Tibial nerve (tissue), 4 donors: ENCODE measurements at places on chromosomes 16 and 17. TPM values are rescaled to one million over a fixed set of nuclear protein-coding genes. Genes with fewer than 3 reads are reported as not detected.

- peaks cover 29% of the 10 kb centered on the region for H3K4me1 ChIP-seq
- H3K27ac ChIP-seq: no peak overlapping the region
- DNase-seq: no peak
- H3K27me3 ChIP-seq: no peaks in the 10 kb centered on the region
Observed at GRCh38 chr17:76368545-76368944, 14.8 kb upstream of the PRPSAP1 start.

- H3K4me3 ChIP-seq: peak overlapping the region; percentile 80
- no peaks in the 10 kb centered on the region for H3K27me3 ChIP-seq
- DNase-seq: no peak
- H3K4me1 ChIP-seq: peaks cover 22% of the 10 kb centered on the region
Observed at GRCh38 chr17:7613769-7614424, 800 bp downstream of the FXR2 start.

DNA sequence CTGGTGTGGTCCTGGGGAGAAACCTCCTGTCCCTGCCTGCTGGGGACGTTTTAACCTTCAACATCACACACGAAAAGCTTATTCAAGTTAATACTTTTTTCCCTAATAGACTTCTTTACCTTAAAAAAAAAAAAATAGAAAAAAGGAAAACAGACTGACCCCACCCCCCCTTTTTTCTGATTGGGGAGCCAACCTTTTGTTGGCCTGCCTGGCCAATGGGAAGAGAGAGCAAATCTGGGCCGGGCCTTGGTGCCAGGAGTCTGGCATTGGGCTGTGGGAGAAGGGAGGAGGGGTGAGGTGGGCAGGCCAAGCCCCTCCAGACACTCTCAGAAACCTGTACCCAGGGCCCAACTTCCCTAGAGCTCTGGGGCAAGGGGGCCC is 3.0 kb downstream of the CBX8 start:
- no peak overlapping the region for H3K4me3 ChIP-seq
- H3K27me3 ChIP-seq: peaks cover 74% of the 10 kb centered on the region
- H3K27ac ChIP-seq: no peak overlapping the region

DNA sequence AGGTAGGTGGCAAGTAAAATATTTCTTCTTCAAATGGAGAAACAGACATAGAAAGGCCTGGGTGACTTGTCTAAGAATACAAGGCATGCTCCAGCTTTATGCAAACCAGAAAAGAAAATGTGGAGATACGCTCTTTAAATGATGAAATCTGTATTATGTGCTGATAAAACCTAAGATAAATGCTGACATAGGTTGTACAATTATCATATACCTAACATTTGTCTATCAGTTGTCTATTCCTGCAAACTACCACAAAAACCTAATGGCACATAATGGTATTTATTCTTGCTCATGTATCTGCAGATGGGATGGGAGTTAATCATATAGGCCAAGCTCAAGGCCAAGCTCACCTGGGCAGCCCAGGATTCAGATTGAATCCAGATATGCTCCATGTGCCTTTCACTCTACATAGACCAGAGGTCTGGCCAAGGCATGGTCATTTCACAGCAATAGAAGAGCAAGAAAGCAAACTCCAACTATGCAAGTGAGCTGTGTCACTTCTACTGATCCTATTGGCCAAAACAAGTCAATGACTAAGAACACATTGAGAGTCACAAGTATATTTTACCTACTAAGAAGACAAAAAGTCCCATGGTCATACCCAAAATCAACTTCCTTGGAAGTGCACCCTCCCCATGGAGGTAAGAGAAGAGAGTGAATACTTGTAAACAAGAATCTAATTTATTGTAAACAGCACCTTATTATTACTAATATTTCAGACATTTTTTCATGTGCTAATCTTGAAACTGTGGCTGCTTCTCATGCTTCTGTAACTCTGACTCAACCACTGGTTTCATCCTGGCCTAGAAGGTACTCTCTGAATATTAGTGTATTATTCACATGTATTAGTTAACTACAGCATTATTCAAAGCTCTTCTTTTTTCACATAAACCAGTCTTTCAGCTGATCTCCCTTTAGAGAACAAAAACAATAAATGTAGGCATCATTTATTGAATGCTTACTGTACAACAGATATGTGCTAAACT is 270.7 kb upstream of the SOX9 start:
- H3K27ac ChIP-seq: no peak overlapping the region
- no peaks in the 10 kb centered on the region for H3K27me3 ChIP-seq
- H3K4me3 ChIP-seq: no peak overlapping the region
- no peak for DNase-seq
- no peaks in the 10 kb centered on the region for H3K4me1 ChIP-seq
- no peaks in the 10 kb centered on the region for H3K36me3 ChIP-seq

DNA sequence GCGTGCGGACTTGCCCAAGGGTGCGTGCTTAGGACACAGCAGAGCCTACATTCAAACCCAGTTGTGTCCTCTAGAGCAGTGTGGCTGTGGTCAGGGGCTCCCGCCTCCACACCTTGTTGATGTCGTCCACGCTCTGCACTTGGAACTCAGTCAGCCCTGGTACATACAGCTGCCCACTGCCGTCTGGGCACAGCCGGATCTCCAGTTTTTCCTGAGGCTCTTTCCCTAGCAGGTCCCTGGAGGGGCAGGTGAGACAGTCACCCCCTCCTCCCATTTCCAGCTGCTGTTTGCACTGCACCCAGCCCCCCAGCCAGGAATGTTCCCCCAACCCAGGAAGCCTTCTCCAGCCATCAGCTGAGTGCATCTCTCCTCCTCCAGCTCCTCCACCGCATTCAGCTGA is 25.7 kb downstream of the KATNB1 start:
- H3K27ac ChIP-seq: no peak overlapping the region
- peaks cover 3% of the 10 kb centered on the region for H3K4me1 ChIP-seq
- no peaks in the 10 kb centered on the region for H3K36me3 ChIP-seq
- DNase-seq: no peak
- no peak overlapping the region for H3K4me3 ChIP-seq

DNA sequence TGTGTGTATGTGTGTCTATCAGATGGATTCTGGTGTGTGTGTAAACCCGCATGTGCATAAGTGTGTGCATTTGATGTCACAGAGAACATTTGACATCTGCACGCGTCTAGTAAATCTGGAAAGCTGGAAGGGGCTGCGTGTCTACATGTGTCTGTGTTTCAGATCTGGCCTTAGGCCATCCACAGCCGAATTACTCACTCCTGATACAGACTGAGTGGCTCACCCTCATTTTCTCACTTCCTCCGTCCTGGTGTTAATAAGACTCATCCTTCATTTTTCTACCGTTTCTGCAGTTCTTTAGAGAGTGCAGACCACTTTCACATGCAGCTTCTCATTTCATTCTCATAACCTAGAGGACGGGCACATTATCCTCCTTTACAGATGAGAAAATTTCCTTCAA is 491.6 kb downstream of the CDH13 start:
- no peaks in the 10 kb centered on the region for H3K27me3 ChIP-seq
- H3K4me3 ChIP-seq: no peak overlapping the region
- no peak overlapping the region for H3K27ac ChIP-seq
- H3K4me1 ChIP-seq: no peaks in the 10 kb centered on the region
- no peaks in the 10 kb centered on the region for H3K36me3 ChIP-seq
- no peak for DNase-seq

DNA sequence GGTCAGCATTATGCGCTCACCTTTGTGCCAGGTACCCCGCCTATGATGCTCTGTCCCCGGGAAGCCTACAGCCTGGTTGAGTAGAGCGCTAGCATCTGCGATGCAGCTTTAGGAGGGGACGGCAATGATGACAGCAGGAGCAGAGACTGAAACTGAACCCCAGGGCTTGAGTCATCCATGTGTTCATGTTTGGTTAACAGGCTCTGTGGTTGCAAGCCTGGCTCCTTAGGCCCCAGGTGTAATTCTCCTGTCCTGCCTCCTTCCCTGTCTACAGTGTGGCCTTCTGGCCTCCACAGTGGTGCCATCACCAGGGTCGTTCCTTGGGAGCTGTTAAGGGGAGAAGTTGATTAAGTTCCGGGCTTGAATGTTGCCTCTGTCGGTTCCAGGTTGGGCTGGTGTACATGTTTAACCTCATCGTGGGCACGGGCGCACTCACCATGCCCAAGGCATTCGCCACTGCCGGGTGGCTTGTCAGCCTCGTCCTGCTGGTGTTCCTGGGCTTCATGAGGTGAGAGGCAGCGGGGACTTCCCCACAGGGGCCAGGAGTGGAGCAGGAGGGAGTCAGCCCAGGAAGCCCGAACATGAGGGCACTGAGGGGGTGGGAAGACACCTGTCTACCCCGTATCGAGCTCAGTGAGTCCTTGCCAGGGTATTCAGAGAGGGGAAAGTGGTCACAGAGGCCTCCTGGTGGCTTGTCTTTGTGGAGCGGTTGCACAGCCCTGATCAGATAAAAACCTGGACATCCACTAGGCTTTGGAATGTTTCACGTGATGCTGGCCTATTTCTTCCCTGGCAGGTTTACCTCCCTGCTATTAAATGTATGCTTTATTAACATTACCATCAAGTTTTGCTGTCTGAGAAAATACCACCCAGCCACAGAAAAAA is 9.2 kb upstream of the NAT9 start:
- H3K36me3 ChIP-seq: no peaks in the 10 kb centered on the region
- H3K4me3 ChIP-seq: no peak overlapping the region
- H3K27ac ChIP-seq: no peak overlapping the region
- DNase-seq: no peak

- no peaks in the 10 kb centered on the region for H3K4me1 ChIP-seq
- no peaks in the 10 kb centered on the region for H3K36me3 ChIP-seq
- no peak for DNase-seq
- H3K27ac ChIP-seq: no peak overlapping the region
Observed at GRCh38 chr16:73151225-73151624, 103.3 kb upstream of the ZFHX3 start.

GRCh38 chr16:75922250-75922649 is 196.0 kb upstream of the CPHXL start:
- no peak overlapping the region for H3K27ac ChIP-seq
- H3K4me3 ChIP-seq: no peak overlapping the region
- no peaks in the 10 kb centered on the region for H3K27me3 ChIP-seq
- no peaks in the 10 kb centered on the region for H3K36me3 ChIP-seq

- peaks cover 29% of the 10 kb centered on the region for H3K4me1 ChIP-seq
- no peaks in the 10 kb centered on the region for H3K27me3 ChIP-seq
- H3K36me3 ChIP-seq: peaks cover 9% of the 10 kb centered on the region
- no peak for DNase-seq
- H3K4me3 ChIP-seq: no peak overlapping the region
- H3K27ac ChIP-seq: no peak overlapping the region
Observed at GRCh38 chr17:42783062-42783790, 2.8 kb downstream of the WNK4 start.

DNA sequence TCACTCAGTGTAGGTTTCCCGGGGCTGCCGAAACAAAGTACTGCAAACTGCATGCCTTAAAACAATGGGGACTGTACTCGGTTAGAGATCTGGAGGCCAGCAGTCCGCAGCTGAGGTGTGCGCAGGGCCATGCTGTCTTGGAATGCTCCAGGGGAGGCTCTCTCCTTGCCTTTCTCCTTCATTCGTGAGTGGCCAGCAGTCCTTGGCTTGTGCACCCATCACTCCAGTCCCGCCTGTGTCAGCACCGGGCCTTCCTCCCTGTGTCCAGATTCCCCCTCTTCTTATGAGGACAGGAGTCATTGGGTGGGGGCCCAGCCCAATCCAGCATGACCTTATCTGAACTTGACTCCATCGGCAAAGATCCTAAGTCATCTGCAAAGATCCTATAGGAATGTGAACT is 43.4 kb downstream of the COX4I1 start:
- no peak overlapping the region for H3K27ac ChIP-seq
- H3K36me3 ChIP-seq: no peaks in the 10 kb centered on the region
- H3K4me1 ChIP-seq: no peaks in the 10 kb centered on the region
- DNase-seq: no peak
- H3K4me3 ChIP-seq: no peak overlapping the region
- H3K27me3 ChIP-seq: no peaks in the 10 kb centered on the region

GRCh38 chr17:42819939-42820535 is 4.0 kb downstream of the BECN1 start:
- peaks cover 13% of the 10 kb centered on the region for H3K36me3 ChIP-seq
- H3K4me1 ChIP-seq: no peaks in the 10 kb centered on the region
- no peak for DNase-seq
- H3K27ac ChIP-seq: no peak overlapping the region
- H3K4me3 ChIP-seq: no peak overlapping the region

GRCh38 chr16:11123666-11124065 is 132.3 kb downstream of the SOCS1 start:
- peaks cover 13% of the 10 kb centered on the region for H3K4me1 ChIP-seq
- no peaks in the 10 kb centered on the region for H3K36me3 ChIP-seq
- H3K27ac ChIP-seq: no peak overlapping the region
- no peak overlapping the region for H3K4me3 ChIP-seq

DNA sequence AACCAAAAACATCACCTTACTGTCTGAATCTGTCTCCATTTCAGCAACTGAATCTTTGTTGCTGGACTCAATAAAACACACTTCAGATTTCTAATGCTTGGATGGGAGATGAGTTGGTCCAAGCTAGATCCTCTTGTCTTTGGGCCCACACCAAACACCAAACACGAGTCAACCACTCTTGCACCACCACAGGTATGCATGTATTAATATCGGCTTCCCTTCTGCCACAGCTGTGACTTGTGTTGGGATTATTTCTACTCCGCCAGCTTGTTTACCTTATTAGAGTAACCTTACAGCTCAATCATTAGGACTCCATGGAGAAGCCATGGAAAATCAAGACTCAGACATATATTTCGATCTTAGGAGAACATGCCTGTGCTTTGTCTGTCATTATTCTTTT is 49.9 kb downstream of the XYLT1 start:
- H3K36me3 ChIP-seq: no peaks in the 10 kb centered on the region
- no peak overlapping the region for H3K27ac ChIP-seq
- no peak for DNase-seq
- H3K27me3 ChIP-seq: no peaks in the 10 kb centered on the region
- H3K4me1 ChIP-seq: peaks cover 11% of the 10 kb centered on the region

GRCh38 chr17:50412188-50412732 is 13.8 kb upstream of the ACSF2 start:
- no peaks in the 10 kb centered on the region for H3K27me3 ChIP-seq
- DNase-seq: no peak
- no peak overlapping the region for H3K4me3 ChIP-seq
- H3K27ac ChIP-seq: no peak overlapping the region
- H3K4me1 ChIP-seq: no peaks in the 10 kb centered on the region
- H3K36me3 ChIP-seq: no peaks in the 10 kb centered on the region

DNA sequence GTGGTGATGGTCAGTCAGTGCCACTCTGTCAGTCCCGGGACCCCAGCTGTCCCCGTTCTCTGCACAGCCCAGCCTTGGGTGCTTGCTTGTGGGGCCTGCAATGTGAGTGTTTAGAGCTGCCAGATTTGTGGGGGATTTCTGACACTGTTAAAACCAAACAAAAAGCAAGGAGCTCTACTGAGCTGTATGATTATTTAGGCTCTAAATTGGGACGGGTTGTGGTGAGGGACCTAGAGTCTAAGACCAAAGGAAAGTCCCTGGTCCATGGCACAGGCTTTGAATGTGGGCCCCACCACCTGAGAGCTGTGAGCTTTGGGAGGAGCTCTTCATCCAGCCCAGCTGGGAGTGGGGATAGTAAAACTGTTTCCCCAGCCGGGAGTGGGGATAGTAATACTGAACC is 63.3 kb downstream of the KSR1 start:
- H3K36me3 ChIP-seq: no peaks in the 10 kb centered on the region
- no peak for DNase-seq
- H3K4me3 ChIP-seq: no peak overlapping the region
- H3K27ac ChIP-seq: peak overlapping the region; percentile 88
- peaks cover 23% of the 10 kb centered on the region for H3K4me1 ChIP-seq
- no peaks in the 10 kb centered on the region for H3K27me3 ChIP-seq

The HOXB4 gene
- 1.2 TPM for total RNA-seq

The HS3ST4 gene
- not detected for total RNA-seq

The SNRNP25 gene
- total RNA-seq: 10.6 TPM

The C16orf86 gene
- total RNA-seq: 31.0 TPM

The CLDN9 gene
- 0.30 TPM for total RNA-seq
